Smooth muscle cell of the umbilical artery (primary cell): ENCODE measurements at places on chromosomes 11 and 22. TPM values are rescaled to one million over a fixed set of nuclear protein-coding genes. Genes with fewer than 3 reads are reported as not detected.

Gene SPON1
- 0.55 and 3.9 TPM in 2 replicates for total RNA-seq

Gene C1QTNF5
- 9.3 and 18.4 TPM in 2 replicates for total RNA-seq

Gene C11orf52
- total RNA-seq = not detected in 2 replicates

Gene MS4A3
- not detected in 2 replicates for total RNA-seq

Gene GP1BB
- total RNA-seq = 1.8 and 2.1 TPM in 2 replicates

Gene ANO9
- total RNA-seq = not detected in 2 replicates

Gene FBXO3
- 41.8 and 45.1 TPM in 2 replicates for total RNA-seq

Gene SEZ6L
- not detected in 2 replicates for total RNA-seq

Gene NCF4
- total RNA-seq = not detected in 2 replicates
